ENCODE measurements at places on chromosomes 6 and 20. TPM values are rescaled to one million over a fixed set of nuclear protein-coding genes. Genes with fewer than 3 reads are reported as not detected.

Gene HIVEP2
- 8.1 TPM for total RNA-seq

Gene TMEM200A
- 22.9 TPM for total RNA-seq

Gene CAGE1
- total RNA-seq, result 0.20 TPM

DNA sequence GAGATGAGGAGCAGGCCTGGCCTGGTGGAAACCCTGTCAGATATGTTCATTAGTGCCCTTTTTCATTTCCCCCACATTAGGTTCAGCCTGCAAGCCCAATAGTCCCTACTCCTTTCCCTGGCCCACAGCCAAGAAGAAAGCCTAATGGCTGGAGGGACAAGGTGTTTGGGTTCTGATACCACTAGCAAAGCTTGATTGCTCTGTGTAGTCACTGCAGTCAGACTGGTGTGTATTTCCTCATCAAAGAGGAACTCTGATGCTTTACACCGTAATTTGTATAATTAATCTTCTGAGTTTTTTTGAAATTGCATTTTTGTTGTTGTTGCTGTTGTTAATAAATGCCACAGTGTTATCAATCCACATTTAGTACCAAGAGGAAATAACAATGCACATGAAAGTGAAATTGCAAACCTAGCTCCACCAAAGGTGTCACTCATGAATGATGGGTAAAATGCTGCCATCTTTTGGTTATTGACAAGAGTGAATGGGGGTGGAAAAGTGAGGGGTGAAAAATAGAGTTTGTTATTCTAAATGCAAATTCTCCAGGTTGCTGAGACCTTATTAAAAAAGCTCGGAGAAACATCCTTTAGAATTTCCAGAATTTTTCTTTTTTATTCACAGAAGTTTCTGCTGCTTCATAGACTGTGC, 320.2 kb upstream of the POU3F2 start:
- no peak overlapping the region for H3K4me3 ChIP-seq
- peaks cover 8% of the 10 kb centered on the region for H3K27me3 ChIP-seq
- no peak for DNase-seq

GRCh38 chr6:117534974-117535373, 52.5 kb downstream of the DCBLD1 start:
- peaks cover 7% of the 10 kb centered on the region for H3K4me1 ChIP-seq
- H3K36me3 ChIP-seq, result no peaks in the 10 kb centered on the region
- no peaks in the 10 kb centered on the region for H3K27me3 ChIP-seq
- no peak overlapping the region for H3K4me3 ChIP-seq
- H3K27ac ChIP-seq, result no peak overlapping the region
- DNase-seq, result no peak

Gene TMEM74B
- total RNA-seq, result 25.7 TPM

- DNase-seq, result no peak
- no peaks in the 10 kb centered on the region for H3K4me1 ChIP-seq
- no peaks in the 10 kb centered on the region for H3K36me3 ChIP-seq
Measured at GRCh38 chr6:157281570-157281969, 41.7 kb downstream of the TMEM242 start.

- peak; percentile 76 for DNase-seq
- peaks cover 13% of the 10 kb centered on the region for H3K4me1 ChIP-seq
- no peaks in the 10 kb centered on the region for H3K27me3 ChIP-seq
- no peaks in the 10 kb centered on the region for H3K36me3 ChIP-seq
Measured at GRCh38 chr20:44609516-44610312, 27.3 kb downstream of the PKIG start.

Gene TSHZ2
- 0.07 TPM for total RNA-seq

DNA sequence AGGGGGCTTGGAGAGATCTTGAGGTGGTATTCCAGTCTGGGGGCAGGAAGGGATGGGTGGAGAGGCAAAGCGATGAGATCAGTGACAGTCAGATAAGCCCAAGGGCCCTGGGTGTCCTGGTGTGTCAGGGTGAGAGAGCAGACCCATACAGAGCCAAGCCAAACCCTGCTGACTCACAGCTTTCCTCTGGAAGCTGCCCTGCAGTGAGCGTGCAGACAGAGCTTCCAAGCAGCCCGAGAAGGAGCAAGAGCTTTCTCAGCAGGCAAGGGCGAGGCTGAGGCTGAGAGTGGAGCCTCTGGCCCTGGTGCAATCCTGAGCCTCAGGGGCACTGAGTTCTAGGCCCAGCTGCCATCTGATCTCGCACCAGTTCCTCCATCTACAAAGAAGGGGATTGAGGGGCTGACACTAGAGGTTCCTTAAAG, 91.1 kb upstream of the HIVEP1 start:
- H3K27me3 ChIP-seq, result no peaks in the 10 kb centered on the region
- peak; percentile 8 for DNase-seq
- no peaks in the 10 kb centered on the region for H3K36me3 ChIP-seq
- H3K4me1 ChIP-seq, result no peaks in the 10 kb centered on the region
- H3K4me3 ChIP-seq, result no peak overlapping the region

Gene BANF2
- total RNA-seq, result not detected

Gene TRIM31
- not detected for total RNA-seq

Gene RBPJL
- not detected for total RNA-seq

Gene ZSCAN9
- 10.8 TPM for total RNA-seq

Gene TEAD3
- total RNA-seq, result 21.8 TPM

Gene MAP1LC3A
- not detected for total RNA-seq

DNA sequence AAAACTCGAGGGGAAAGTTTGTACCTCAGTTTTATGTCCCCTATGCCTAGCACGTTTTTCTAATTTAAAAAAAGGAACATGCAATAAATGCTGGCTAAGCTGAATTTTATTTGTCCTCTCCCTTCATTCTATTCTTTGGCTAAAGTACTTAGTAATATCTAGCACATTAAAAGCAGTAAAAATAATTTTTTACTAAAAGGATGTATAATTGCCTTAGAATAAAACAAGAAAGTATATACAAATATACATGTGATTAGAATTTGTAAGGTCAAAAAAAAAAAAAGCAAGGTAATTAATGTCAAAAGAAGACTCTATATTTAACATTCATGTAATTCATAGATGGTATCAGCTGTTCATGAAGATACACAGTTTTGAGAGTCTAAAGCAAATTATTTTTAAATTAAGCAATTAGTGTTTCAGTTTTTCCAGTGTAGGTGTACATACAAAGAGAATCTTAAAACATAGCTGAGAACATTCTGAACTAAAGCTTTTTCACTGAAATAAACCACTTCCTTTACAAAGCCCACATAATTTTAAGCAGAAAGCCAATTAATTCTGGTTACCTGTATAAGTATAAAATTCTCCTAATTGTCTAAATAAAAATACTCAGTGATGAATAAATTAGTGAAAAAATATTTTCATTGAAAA, 32.4 kb downstream of the HBS1L start:
- no peak for DNase-seq
- no peaks in the 10 kb centered on the region for H3K27me3 ChIP-seq
- H3K4me3 ChIP-seq, result no peak overlapping the region
- no peak overlapping the region for H3K27ac ChIP-seq
- no peaks in the 10 kb centered on the region for H3K36me3 ChIP-seq
- no peaks in the 10 kb centered on the region for H3K4me1 ChIP-seq

DNA sequence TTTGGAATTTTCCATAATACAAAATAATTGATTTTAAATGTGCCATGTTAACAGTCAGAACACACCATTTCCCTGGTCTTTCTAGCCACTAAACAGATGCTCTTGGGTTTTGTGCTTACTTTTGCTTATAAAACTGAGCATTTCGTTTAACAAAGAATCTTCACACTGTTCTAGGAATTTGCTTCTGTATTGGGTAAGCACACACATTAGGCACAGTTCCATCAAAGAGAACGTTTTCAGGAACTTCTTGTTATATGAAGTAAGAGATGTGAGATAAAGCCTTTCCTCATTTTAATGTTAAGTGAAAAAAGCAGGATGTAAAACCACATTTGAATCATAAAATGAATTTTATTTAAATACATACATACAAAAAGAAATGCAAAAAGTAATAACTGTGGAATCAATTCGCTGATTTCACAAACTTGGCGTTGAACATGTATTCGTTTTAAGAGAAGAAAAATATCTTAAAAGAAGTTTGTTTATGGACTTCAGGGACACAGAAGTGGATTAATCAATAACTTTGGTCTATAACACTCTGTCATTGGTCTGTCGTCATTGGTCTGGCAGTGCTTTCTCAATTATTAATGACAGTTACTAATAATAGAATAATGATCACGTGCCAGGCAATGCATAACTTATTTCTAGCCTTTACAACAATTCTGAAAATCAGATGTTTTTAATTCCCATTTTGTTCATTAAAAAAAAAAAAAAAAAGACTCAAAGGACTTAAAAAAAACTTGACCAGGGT, 199.9 kb upstream of the PRDM1 start:
- DNase-seq, result no peak
- H3K4me3 ChIP-seq, result no peak overlapping the region
- no peaks in the 10 kb centered on the region for H3K27me3 ChIP-seq
- no peak overlapping the region for H3K27ac ChIP-seq
- H3K36me3 ChIP-seq, result no peaks in the 10 kb centered on the region

DNA sequence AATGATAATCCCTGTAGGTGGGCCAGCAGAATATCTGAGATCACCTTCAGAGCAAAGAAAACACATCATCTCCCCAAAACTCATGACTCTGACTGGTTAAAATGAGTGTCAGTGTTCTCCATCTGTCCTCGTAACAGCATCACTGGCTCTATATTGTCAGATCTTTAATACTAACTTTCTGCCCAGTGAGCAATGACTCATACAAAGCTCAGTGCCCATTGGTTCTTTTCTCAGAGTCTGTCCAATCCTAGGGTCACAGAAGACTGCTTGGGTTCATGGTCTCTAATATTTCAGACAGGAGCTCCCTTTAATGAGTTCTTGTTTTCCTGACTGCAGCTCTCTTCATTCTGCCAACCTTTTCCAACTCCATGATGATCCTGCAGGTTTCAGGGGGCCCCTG, 36.4 kb downstream of the HLA-DPB1 start:
- no peak overlapping the region for H3K27ac ChIP-seq
- peaks cover 26% of the 10 kb centered on the region for H3K27me3 ChIP-seq
- peak; percentile 43 for DNase-seq
- H3K36me3 ChIP-seq, result no peaks in the 10 kb centered on the region

DNA sequence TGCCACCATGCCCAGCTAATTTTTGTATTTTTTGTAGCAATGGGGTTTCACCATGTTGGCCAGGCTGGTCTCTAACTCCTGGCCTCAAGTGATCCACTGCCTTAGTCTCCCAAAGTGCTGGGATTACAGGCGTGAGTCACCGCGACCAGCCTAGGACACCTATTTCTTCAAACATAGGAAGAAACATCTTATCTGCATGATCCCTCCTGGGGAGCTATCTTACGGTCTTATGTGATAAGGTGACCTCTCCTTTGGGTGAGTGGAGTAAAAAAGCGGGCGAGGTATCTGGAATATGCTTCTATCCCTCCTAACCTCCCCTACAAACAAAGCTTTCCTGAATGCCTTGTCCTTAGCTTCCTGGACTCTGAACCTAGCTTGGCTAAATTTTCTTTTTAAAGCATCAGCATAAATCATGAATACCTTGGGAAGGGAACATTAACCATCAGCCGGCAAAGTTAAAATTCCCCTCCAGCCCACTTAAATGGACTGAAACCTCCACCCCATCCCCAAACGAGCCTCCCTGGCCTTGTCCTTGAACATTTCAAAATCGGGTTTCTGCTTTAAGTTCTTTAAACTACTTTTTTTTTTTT, 24.5 kb downstream of the RIPOR3 start:
- H3K27ac ChIP-seq, result no peak overlapping the region
- H3K27me3 ChIP-seq, result no peaks in the 10 kb centered on the region
- no peak for DNase-seq
- H3K4me1 ChIP-seq, result 0 out of 2 replicates have a peak, but pooled peaks cover 8% of the 10 kb centered on the region
- H3K36me3 ChIP-seq, result no peaks in the 10 kb centered on the region

GRCh38 chr6:93974332-93974731, 555.0 kb upstream of the EPHA7 start:
- no peaks in the 10 kb centered on the region for H3K36me3 ChIP-seq
- H3K27me3 ChIP-seq, result no peaks in the 10 kb centered on the region
- no peak for DNase-seq

DNA sequence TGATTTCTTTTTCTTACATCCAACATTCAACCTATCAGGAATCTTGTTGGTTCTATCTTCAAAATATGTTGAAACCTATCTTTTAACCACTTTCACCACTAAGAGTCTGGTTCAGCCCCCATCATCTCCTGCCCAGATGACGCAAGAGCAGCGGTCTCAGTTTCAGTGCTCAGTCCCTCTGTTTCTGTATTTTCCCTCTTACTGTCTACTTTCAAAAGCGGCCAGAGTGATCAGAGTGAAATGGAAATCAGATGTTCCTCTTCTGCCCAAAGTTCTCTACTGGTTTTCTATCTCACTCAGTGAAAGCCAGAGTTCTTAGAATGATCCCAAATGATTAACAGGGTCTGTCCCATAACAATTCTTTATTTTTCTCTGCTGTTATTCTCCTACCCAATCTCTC, 147.9 kb upstream of the PDE7B start:
- H3K4me1 ChIP-seq, result no peaks in the 10 kb centered on the region
- no peak overlapping the region for H3K4me3 ChIP-seq
- DNase-seq, result no peak
- no peak overlapping the region for H3K27ac ChIP-seq

Gene HAO1
- total RNA-seq, result 0.12 TPM

DNA sequence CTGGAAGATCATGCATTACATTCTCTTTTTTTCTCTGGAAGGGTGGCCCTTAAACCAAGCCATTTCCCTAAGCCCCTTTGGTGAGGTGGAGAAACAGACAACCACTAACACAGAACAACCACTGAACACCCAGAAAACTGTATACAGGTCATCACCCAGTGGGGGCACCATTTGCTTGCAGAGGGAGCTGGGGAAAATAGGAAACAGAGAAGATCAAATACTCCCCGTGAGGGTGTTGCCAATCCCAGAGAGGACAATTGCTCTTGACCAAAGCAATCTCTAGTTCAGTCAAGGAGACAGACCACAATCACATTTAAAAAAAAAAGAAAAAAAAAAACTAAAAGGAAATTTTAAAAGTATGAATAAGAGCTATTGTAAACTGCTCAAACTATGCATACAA, 865 bp upstream of the DAAM2 start:
- no peak for DNase-seq
- H3K36me3 ChIP-seq, result no peaks in the 10 kb centered on the region
- no peak overlapping the region for H3K4me3 ChIP-seq
- peaks cover 26% of the 10 kb centered on the region for H3K27me3 ChIP-seq
- no peak overlapping the region for H3K27ac ChIP-seq
- H3K4me1 ChIP-seq, result no peaks in the 10 kb centered on the region

GRCh38 chr6:125356884-125357283, 55.1 kb upstream of the HDDC2 start:
- peaks cover 82% of the 10 kb centered on the region for H3K27me3 ChIP-seq
- no peaks in the 10 kb centered on the region for H3K36me3 ChIP-seq
- H3K4me1 ChIP-seq, result no peaks in the 10 kb centered on the region

- no peaks in the 10 kb centered on the region for H3K27me3 ChIP-seq
- no peaks in the 10 kb centered on the region for H3K36me3 ChIP-seq
- H3K4me1 ChIP-seq, result peaks cover 7% of the 10 kb centered on the region
- H3K27ac ChIP-seq, result no peak overlapping the region
Measured at GRCh38 chr6:141540207-141540606, 592.5 kb upstream of the GJE1 start.

Gene DPM1
- total RNA-seq, result 65.5 TPM
